ENCODE measurements at places on chromosomes 5 and 9.
A peak's percentile ranks its signal among the peaks of the same experiment; 100 is the strongest.

DNA sequence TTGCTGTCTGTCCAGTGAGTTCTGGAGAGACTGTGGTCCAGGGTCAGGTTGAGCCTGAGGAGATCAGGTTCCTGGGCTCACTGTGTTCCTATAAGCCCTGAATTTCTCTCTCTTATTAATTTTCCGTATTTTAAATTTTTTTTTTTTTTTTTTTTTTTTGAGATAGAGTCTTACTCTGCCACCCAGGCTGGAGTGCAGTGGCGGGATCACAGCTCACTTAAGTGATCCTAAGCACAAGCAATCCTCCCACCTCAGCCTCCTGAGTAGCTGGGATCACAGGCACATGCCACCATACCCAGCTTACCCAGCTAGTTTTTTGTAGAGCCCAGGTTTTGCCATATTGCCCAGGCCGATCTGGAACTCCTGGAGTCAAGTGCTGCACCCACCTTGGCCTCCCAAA is 22.5 kb downstream of the NDST1 start:
- DNase-seq = no peak

DNA sequence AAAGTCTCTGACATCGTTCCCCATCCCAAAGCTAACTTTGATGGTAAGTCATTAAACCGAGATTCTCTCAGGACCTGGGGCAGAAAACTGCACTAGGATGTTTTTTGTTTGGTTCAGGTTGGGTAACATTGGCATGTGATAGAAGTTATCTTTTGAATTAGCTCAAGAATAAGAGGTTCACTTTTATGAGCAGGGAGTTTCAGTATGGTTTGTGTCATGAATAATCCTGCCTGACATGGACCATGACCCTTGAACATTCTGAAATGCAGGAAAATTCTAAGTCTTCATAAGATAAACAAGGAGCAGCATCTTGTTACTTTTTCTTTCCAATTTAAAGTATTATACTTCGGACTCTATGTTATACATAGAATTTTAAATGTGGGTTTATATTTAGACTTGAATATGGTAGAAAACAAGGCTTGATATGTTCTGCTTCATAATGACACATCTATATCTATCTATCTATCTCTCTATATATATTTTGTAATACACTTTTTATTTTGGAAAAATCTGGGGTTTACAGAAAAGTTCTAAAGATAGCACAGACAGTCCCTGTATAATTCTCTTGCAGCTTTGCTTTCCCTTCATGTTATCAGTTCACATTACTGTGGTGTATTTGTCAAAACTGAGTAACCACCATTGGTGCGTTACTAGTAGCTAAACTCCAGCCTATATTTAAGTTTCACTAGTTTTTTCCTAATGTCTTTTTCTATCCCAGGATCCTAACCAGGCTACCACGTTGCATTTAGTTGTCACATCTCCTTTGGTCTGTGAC is 102.7 kb upstream of the TAF11L2 start:
- no peak for DNase-seq

DNA sequence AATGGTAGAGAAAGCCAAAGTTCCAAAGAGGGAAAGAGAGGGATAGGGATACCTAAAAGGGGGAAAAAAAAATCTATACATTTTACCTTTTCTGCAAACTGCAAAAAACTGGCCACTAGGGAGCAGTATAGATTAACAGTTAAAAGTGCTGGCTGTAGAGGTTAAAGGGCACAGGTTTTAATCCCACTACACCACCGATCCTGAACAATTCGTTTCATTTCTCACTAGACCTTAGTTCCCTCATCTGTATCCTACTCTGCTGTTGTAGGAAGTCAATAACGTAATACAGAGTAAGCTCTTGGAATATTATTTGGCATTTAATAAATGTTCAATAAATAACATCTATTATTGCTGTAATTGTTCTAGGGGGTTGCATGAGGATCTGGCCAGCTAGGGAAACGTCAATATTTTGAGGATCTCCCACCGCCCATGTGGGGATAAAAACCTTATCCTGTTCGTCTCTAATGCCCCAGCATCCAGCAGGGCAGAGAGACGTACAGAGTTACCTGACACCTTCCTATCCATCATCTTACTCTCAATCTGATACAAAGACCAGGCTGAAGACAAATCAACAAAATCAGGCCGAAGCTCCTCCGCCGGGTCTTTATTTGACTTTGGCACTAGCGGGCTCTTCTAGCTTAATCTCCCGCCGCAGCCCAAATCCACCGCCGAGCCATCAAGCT is 757 bp downstream of the CDC26 start:
- DNase-seq = peak; percentile 13

DNA sequence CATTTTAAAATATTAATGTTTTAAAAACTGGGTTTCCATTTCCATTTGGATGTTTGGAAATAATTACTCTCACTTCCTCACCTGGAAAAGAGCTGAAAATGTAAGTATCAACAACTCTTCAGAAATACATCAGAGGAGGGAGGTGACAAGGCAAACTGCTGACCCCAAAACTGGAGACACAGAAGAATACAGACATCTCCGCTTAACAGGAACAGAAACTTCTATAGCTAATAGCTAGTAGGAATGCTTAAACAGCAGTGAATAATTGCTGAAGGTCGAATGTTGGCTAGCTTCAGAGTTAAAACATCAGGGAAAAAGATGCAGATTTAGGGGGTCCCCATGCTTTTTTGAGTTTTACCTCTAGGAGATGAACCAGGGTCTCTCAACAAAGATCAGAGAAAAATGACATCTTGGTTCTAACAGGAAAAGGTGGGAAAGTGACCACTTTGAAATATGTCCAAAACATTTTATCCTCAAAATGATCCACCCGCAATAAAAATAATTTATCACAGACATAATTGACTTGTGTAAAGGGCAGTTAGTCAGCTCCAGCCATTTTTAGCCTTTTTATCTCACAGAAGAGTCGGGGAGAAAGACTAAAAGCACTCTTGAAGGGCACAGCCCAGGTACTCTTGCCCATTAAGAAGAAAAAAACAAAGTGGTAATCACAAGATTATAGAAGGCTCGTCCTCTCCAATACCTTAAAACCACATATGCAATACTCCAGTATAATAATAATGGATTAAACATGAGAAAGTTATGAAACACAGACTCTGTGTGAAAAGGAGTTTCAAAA is 1474.9 kb downstream of the EFNA5 start:
- DNase-seq = no peak

- DNase-seq = no peak
These were observed 578.4 kb downstream of the CDK5RAP2 start for GRCh38 chr9:120001536-120001935.

DNA sequence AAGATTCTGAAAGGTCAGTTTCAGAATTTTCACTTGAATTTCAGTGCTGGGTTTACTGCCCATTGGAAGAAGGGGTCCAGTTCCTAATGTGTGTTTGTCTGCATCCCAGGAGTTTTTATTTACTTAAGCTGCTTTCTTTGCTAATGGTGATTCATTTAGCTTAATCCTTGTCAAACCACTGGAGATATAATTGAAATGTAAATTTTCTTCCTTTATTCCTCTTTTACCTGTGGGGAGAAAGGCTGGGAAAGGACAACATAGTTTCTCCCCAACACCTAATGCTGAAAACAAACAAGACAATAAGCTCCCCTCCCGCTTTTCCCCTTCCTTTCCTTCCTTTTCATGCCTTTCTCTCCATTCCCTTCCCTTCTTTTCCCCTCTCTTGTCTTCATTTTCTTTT is 185.8 kb downstream of the KCTD16 start:
- DNase-seq = no peak

DNA sequence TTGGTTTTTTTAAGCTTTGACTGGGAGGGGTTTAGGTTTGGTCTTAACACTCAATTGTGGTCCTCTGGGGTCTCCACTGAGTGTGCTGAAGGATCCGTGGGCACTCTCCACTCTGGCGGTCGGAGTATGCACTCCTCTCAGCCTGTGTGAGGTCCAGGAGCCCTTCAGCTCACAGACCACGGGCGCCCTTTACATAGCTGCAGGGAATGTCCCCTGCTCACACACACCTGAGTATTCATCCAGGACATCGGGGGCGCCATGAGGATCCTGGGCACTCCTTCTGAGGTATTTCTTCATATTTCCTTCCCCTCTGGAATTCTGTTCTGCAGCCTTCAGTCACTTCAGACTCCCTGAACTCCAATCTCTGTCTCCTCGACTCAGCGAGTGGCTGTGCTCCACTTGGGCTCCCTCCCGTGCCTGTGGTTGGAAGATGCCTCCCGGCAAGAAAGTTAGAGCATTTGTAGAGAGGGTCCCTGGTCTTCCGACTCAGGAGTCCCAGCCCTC is 12.5 kb downstream of the TRIP13 start:
- DNase-seq = no peak

GRCh38 chr5:31948006-31948405 is 226.1 kb downstream of the GOLPH3 start:
- DNase-seq = no peak

- DNase-seq = no peak
These were observed 37.3 kb upstream of the ADRA1B start for GRCh38 chr5:159878988-159879471.

- DNase-seq = no peak
These were observed 22.6 kb upstream of the CSF1R start for GRCh38 chr5:150108711-150109514.

DNA sequence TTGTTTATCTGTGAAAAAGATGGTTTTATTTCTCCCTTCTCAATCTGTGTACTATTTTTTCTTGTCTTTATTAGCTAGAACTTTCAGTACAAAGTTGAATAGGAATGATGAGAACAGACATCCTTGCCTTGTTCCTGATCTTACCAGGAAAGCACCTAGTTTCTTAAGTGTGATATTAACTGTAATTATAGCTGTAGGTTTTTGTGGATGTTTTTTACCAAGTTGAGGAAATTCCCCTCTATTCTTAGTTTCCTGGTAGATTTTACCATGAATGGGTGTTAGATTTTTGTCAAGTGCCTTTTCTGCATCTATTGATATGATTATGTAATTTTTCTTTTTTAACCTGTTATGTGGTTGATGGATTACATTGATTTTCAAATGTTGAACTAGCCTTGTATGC is 68.7 kb downstream of the KCNN2 start:
- DNase-seq = no peak

- no peak for DNase-seq
These were observed 108.2 kb downstream of the UBE2R2 start for GRCh38 chr9:33924978-33925797.

DNA sequence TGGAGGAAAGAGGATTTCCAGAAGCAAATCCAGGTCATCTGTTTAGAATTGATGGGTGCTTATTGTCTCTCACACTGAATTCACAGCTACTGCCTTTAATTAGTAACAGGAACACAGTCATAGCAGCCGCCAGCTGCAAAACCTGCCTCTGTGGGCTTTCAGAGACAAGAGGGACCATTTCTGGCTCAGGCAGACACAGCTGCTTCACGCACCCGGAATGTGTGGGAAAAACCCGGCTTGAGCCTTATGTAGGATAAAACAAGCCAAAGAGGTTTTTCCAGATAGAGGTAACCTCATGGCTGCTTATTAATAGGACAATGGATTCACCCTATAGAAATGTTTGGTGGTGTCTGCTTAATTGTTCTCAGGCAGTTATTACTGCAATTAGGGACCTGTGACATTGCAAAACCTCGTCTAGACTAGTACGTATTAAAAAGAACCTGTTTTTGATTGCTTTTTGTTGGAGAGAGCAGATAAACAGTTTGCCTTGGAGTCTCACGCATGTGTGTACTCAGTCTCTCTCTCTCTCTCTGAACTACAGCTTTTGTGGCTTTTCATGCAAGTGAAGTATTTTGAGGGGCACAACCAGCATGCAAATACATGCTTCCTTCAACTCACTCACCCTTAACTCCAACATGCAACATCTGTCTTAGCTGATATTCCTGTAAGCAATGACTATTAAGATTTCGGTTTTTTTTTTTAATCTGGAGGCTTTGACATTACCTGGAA is 302.7 kb downstream of the PLK2 start:
- DNase-seq = no peak

DNA sequence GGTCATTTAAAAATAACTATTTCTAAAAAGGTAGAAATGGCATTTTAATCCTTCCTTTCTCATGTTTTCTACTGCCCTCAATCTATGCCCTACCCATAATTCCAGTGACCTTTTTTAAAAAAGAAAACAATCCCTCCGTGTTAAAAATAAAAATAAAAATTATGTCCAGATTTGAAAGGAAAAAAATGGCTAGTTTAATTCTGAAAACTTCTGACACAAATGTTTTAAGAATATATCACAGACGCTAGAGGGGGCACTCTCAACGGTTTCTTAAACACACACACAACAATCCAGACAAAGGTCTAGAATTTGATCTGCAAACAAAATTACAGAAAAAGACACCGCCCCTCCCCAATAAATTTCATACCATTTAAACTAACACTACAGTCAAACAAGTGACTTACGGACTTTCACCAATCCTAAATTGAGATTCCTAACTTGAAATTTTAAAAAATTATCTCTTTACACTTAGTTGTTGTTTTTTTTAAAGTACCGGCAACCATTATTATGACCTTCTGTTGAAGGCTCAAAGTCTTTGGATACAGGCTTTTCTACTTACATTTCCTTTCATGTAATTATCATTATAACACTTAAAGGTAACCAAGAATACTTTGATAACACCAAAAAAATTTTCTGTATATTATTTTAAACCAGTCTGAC is 38.2 kb downstream of the CLINT1 start:
- DNase-seq = no peak

DNA sequence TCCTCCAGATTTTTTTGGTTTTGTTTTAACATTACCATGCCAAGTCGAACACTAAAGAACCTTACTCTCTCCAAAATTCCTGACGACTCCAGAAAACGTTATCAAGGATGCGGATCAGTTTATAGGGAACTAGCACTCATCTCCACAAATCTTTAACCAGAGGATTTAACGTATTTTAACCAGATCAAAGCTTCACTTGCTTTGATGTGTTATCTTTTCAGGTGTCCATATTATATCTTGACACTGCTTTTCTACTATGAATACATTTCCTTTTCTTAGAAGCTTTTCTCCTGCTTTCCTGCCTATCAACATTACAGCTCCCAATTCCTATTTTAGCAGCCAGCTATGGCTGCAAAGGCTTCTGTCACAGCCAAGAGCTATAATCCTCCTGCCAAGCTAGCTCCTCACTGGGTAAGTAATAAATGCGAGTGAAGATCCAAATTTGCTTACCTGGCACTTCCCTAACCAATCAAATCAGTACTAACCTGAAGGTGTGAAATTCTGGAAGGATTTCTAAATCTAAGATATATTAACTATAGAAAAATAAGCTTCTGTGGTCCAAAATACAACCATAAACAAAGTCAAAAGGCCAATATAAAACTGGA is 60.2 kb downstream of the CDC14B start:
- no peak for DNase-seq

GRCh38 chr5:143231973-143232812 is 171.3 kb downstream of the NR3C1 start:
- DNase-seq = no peak
